ENCODE measurements at places on chromosomes 4 and X.

DNA sequence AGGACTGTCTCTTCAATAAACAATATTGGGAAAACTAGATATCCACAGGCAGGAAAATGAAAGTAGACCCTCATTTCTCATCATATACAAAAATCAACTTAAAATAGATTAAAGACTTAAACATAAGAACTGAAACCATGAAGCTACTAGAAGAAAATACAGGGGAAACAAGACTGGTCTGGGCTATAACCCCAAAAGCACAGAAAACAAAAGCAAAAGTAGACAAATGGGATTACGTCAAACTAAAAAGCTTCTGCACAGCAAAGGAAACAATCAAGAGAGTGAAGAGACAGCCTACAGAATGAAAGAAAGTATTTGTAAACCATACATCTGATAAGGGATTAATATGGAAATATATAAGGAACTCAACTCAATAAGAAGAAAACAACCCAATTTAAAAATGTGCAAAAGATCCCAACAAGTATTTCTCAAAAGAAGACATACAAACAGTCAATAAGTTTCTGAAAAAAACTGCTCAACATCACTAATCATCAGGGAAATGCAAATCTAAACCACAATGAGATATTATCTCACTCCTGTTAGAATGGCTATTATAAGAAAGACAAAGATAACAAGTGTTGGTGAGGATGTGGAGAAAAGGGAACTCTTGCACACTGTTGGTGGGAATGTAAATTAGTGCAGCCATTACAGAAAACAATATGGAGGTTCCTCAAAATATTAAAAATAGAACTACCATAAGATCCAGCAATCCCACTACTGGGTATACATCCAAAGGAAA is 325.3 kb upstream of the RASGEF1B start:
- DNase-seq = no peak

- no peak for DNase-seq
Measured at GRCh38 chr4:4913628-4914027, 54.2 kb downstream of the MSX1 start.

- DNase-seq = no peak
Measured at GRCh38 chr4:144449611-144450010, 196.3 kb upstream of the HHIP start.

- no peak for DNase-seq
Measured at GRCh38 chr4:97027728-97028410, 1115.4 kb downstream of the STPG2 start.

GRCh38 chrX:20132666-20133065 is 9.0 kb downstream of the EIF1AX start:
- no peak for DNase-seq

GRCh38 chr4:165222651-165222994 is 15.3 kb downstream of the KLHL2 start:
- DNase-seq = no peak

- DNase-seq = no peak
Measured at GRCh38 chr4:106695501-106696262, 327.1 kb upstream of the GIMD1 start.

GRCh38 chr4:164538097-164538496 is 215.8 kb upstream of the SMIM31 start:
- no peak for DNase-seq

DNA sequence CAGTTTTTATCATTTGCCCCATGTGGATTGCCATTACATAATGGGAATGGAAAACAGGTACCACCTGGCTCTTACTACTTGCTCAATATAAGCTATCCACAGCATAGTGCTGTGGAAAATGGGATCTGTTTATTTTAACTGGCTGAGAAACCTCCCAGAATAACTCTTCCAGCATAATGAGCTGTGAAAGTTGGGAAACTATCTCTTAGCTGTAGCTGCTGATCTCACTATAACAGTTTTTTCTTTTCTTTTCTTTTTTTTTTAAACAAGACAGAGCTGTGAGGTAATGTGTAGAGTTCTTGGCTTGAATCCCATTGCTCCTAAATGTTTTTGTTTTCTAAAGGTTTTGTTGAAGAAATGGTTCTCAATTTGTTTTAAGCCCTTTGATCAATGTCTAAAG is 988.3 kb downstream of the PCDH19 start:
- DNase-seq = no peak

DNA sequence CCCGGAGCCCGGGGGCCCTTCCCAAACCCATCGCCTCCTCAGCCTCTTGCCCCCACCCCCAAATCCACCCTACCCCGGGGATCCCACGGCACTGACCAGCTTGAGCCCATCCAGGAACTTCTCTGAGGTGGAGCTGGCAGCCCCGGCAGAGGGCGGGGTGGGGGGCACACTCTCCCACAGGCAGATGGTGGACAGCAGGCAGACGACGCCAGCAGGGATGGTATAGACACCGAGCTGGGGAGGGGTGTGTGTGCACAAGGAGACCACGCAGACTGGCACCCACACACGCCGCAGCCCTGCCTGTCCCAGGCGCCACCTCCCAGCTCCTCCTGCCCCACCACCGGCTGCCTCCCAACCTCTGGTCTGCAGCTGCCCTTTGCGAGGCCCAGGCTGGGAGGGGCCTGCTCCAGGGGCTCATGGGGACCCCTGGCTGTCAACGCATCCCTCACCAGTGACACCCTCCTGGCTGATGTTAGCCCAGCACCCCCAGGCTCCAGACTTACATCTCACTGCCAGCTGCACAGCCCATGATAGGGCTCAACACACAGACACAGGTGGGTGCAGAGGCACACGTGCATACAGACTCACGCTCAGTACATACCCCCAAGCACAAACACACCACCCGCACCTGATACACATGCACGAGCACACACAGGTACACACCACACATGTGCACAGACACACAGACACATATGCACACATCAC is 4.2 kb downstream of the SLC49A3 start:
- no peak for DNase-seq

- no peak for DNase-seq
Measured at GRCh38 chr4:170526471-170526870, 436.7 kb upstream of the AADAT start.

GRCh38 chr4:140099983-140100382 is 54.0 kb downstream of the MAML3 start:
- DNase-seq = no peak

DNA sequence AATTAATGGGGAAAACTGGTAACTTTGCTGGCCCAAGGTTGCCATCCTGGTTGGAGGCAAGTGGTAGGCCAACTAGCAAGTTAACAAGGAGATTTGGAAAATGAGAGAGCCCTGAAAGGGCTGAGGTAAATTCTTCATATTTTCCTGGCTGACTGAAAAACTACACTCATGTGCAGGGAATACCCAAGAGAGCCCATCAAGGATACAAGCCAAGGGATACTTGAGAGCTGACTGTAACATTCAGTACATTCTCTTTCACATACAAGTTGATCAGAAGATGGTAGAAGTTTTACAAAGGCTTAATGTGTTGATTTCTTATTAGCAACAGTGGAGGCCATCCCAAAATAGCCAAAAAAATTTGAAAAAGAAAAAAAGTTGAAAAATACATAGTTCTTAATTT is 33.3 kb downstream of the IL2 start:
- DNase-seq = no peak

DNA sequence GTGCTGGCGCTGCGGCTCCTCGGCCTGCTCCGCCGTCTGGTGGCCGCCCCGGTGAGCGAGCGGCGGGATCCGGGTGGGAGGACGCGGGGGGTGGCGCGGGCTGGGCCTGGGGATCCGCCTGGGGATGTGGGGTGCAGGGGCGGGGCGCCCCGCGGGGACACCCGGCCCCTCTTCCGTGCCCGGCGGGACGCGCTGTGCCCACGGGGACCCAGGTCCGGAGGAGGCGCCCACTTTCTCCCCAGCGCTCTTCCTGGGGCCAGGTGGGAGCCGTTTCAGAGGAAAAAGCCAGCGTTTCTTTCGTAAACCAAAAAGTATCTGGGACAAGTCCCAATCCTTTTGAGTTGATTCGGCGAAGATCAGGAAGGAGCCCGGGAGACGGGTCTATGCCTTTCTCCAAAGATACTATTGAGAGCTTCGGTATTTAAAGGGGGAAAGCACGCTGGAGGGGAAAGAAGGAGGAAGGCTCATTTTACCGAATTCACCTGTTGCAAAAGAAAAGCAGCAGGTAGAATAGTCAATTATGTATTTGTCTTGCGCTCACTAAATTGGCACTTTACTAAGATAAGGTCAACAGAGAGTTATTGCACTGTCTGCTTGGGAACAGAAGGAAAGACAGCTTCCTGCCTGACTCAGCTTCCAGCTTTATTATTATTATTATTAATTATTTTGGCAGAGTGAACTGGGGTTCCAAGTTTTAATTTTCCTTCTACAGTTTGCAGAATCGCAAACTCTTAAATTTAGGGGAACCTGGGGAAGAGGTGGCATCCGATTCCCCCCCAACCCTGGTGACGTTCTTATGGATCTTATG is 81.5 kb upstream of the CD99 start:
- no peak for DNase-seq

- no peak for DNase-seq
Measured at GRCh38 chr4:181933471-181933870, 309.7 kb upstream of the TENM3 start.
